Stimulated activated CD4-positive, alpha-beta T cell treated with anti-CD3 and anti-CD28 coated beads, TNF-alpha, amount 100 ng/mL, for 1 hour (primary cell): ENCODE measurements at places on chromosomes 5 and 9.

DNA sequence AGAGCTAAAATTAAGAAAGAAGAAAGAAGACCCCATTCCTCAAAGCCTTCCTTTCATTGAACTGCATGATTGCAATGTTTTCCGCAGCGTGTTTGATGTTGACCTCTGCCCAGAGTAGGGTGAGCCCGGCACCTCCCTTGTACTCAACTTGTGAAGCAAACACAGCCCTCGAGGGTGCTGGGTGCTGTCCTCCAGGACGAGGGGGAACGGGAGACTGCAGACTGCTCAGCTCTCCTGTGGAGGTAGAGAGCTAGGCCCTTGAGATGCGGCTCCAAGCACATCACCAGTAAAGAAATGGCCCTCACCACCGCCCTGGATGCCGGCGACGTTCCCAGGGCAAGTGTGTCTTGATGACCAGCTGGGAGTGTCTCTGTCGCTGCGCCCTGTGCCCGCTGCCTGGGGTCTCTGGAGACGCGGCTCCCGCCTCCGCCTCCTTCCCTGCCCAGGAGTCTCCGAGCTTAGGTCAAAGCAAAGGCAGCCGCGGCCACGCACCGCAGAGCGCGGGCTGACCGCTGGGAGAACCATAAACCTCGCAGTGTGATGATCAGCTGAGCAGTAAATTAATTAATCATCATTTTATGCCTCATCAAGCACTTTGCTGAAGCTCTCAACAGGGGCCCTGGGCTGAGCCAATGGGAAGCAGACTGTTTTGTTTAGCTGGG, 108.7 kb downstream of the IRX2 start:
- DNase-seq, result no peak

- DNase-seq, result no peak
These were observed 98.6 kb downstream of the FBXW11 start for GRCh38 chr5:171907725-171908343.

DNA sequence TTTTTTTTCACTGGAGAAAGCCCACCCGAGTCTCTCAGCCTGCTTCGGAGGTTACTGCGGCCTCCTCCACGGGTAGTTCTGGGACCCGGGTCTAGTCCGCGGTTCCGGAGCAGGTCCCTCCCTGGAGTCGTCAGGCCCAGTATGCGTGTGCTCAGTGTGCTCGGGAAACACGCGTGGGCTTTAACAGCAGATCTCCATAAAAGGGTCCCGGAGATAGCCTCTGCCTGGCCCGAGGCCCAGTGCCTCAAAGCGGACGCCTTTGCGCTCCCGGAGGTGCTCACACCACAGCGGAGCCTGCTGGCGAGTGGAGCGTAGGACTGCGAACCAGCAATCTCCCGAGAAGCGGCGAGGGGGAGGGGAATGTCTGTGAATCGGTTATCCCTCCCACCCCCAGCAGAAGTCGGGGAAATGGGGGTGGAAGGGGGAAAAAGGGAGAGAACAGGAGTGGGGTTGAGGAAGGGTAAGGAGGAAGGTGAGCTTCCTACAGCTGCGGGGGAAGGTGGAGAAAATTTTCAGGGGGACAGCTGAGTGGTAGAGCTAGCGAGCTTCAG, 28.7 kb downstream of the CDKN2A start:
- no peak for DNase-seq

DNA sequence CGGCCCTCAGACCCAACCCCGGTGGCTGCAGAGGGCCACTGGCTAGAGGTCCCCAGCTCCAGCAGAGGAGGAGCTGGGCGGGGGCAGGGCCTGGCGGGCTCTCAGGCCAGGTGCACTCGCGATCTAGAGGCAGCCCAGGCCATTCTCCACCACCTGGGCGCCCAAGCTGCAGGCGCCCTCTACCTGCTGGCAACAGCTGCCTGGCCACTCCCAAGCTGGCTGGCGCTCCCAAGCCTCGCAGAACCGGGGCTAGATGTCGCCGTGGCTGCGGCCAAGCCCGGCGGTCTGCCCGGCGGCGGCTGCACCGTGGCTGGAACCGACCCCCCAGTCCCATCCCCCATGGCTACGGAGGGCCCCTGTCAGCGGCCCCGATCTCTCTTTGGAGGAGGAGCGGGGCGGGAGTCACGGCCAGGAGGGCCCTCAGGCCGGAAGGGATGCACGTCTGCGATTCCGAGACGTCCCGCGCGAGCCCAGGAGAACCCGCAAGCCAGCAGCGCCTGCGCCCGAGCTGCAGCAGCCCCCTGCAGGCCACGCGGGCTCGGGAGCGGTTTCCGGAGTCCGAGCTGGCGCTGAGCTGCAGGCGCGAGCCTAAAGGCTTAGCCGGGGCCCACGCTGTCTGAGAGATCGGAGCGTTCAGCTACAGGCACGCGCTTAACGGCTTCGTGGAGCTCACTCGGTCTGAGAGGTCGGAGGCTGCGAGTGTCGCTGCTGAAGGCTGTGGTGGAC, 44.3 kb upstream of the BICD2 start:
- DNase-seq, result no peak

DNA sequence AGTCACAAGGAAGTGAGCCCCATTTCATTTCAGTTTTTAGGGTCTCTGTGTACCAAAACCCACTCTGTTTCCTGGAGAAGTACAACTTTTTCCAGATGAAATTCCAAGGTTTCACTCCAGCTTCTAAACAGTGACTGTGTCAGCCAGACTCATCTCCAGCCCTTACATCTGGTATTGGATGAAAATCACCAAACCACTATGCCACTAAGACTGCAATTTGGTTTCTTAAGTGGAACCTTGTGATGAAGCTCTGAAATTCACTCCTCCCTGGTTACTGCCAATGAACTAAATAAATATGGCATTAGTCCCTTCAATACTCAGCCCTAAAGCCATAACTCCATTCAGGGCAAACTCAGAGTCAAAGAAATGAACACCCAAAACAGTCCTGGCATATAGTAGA, 211.2 kb upstream of the DAPK1 start:
- no peak for DNase-seq

DNA sequence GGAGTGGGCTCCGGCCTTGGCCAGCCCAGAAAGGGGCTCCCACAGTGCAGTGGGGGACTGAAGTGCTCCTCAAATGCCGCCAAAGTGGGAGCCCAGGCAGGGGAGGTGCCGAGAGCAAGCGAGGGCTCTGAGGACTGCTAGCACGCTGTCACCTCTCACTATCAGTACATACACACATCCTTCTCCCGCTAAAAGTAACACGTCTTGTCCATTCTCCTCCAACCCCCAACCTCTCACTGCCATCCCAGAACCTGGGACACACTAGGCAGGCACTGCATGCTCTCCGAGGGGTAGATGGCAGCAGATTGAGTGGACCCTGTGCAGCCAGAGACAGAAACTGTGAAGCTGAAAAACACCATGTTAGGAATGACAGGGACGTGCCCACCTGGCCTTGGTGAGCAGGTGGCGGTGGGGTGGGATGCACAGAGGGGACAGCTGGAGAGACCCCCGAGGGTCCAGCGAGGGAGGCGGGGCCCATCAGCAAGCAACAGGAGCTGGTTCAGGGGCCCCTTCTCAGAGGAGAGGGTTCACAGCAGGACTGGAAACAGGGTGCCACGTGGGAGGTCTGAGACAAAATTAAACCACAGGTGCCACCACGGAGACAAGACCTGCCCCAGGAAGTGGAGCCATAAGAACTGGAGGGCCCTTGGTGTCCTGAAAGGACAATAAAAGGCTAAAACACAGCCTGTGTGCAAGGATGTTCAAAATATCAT, 16.9 kb downstream of the SEMA4D start:
- DNase-seq, result no peak
